ENCODE measurements at places on chromosomes 6 and 20.

DNA sequence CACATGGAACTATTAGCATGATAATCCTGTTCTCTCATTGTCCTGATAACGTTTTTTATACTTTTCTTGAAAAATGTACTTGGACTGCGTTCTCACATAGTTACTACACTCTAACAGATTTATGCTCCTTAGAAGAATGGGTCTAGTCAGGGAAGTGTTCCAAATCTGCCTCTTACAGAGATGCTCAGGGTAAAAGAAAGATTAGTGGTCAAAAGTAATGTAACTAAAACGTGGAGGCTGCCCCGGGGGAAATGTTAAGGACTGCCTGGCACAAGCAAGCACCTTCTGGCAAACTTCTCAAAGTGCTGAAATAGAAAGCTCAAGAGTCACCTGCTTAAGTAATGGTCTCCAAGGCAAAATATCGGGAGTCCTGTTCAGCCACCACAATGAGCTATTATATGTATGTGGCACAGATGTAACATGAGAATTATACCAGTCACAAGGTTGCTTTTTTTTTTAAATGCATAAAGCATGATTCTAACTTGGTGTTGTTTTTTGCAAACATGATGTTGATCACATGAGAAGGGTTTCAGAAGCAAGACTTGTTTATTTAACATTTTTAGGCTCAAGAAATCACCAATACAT lies 244.5 kb upstream of the JARID2 start:
- no peak for DNase-seq

- DNase-seq, result no peak
Observed at GRCh38 chr6:17470202-17470937, 77.0 kb downstream of the CAP2 start.

DNA sequence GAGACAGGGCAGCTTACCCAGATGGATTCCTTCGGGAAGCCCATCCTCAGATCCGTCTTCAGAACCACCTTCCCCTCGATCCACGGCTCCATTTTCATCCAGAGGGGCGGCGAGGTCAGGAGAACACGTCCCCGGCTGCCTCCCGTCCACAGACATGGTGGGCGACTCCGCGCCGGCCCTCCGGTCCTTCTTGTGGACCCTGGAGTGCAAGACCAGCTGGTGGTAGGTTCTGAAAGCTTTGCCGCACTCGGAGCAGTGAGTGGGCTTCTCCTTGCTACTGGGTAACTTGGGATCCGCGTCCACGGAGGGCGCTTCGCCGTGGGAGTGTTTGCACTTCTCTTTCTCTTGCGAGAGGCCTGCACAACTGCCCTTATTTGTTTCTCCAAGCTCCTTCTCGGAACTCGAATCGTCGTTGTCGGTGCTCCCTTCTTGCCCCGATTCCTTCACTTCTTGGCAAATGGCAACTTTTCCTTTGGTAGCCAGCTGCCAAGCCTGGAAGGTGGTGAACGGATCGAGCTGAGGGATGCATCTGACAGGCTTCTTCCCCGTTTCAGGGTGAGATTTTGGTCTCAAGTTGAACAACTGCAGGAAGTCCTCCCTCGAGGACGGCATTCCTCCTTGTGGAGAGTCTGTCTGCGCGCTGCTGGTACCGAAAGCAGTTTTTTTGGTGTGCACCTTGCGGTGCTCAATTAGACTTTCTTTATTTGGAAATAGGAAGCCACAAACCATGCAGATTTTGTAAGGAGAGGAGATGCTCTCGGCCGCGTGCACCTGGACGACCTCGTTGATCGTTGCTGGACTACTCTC lies 12.0 kb downstream of the ZNF217 start:
- DNase-seq, result peak; percentile 12

DNA sequence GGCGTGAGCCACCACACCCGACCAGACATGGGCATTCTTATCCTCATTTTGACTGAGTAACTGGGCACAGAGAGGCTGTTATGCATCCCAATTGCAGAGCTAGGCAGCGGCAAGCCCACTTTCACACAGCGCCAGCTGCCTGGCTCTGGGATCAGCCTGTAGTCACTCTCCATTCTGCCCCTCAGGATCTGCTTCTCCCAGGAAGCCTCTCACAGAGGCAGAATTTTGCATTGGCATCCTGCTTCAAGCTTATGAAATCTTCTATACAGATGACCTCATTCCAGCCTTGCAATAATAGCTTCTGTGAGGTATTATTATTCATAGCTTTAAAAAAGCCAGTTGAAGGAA lies 37.0 kb upstream of the IER3 start:
- no peak for DNase-seq

GRCh38 chr6:8628063-8628462 lies 192.7 kb upstream of the SLC35B3 start:
- DNase-seq, result no peak

GRCh38 chr20:4384961-4385360 lies 336.7 kb upstream of the PRND start:
- no peak for DNase-seq

DNA sequence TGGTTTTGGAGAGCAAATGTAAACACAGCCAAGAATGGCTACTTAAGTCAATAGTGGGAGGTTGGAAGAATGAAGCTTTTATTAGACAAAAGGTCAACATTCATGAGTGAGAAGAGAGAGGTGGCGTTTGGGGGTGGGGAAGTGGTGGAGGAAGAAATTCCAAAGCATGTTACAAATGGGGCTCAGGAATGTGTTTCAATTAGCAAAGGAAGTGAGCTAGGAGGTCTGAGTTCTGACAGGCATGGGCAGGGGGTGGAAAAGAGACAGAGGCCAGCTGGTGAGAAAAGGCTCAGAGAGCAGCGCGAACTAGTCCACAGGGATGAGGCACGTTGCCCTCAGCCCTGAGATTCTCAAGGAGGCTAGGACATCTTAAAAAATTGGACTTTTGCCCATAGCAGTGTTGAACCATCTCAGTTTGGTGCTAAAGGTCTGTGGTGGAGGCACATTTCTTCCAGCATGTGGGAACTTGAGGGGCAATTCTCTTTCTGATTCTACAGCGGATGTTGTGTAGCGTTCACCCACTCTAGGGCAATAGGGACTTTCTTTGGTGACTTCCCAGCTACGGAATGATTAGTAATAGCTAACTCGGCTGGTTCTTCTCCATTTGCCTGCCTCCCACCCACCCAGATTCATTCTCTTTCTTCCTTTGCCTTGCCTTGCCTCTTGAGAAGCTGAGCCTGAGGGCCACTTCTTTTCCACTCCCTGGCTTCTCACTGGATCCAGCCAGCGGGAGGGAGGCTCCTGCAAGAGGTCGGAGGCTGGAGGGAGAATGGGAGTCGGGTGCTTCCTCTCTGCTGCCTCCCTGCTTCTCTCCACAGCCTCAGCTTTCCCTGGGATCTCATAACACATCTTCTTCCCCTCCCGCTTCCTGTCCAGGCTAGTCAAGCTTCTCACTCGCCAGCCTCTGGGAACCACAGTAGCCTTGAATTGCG lies 45.1 kb upstream of the NEDD9 start:
- DNase-seq, result peak; percentile 27

DNA sequence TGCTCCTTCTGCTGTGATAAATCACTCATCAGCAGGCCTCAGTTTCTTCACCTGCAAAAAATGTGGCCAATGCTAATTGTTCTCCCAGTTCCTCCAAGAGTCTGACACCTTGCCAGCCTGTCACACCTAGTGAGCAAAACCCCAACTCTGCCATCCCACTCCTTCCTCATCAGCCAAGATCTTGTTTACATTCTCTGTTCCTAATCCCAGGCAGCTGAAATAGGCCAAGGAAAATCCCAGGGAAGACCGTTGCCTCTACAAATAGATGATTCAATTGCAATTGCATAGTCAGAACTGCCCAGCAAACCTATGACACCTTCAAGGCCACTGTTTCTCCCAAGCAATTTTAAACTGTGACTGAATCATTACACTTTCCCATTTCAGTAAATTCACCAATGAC lies 78.7 kb downstream of the GMDS start:
- no peak for DNase-seq

GRCh38 chr6:1952740-1953360 lies 292.6 kb downstream of the GMDS start:
- DNase-seq, result no peak

DNA sequence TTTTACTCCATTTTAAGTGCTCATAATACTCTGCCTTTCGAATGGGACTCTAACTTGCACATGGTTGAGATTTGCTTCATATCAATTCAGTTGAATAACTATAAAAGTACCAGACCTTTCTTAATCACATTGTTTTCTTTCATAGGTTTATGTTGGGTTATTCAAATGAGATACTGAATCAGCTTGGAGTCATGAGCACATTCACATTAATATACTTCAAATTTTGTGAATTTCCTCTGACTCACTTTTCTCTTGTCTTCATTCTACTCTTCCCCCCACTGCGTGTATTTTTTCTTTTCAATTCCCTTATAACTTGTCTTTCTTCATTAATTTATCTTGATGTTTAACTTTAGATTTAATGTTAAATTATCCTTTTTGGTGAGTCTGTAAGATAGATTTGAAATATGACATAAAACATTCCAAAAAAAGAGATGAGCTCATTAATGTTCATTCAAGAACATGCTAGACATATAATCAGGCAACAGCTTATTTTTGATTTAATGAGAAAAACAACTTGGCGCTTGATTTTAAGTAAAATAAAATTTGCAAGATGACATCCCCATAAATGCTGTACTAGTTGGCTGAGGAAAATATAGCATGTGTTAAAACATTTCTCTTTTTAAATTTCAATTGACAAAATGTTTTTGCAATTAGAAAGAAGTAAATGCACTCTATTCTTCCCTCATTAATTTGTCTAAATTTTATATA lies 736.0 kb downstream of the CD109 start:
- no peak for DNase-seq

GRCh38 chr6:108744996-108745395 lies 103.2 kb upstream of the ARMC2 start:
- no peak for DNase-seq

- no peak for DNase-seq
Observed at GRCh38 chr6:90336388-90336947, 39.8 kb upstream of the BACH2 start.

GRCh38 chr20:22407237-22408193 lies 176.9 kb downstream of the FOXA2 start:
- no peak for DNase-seq

DNA sequence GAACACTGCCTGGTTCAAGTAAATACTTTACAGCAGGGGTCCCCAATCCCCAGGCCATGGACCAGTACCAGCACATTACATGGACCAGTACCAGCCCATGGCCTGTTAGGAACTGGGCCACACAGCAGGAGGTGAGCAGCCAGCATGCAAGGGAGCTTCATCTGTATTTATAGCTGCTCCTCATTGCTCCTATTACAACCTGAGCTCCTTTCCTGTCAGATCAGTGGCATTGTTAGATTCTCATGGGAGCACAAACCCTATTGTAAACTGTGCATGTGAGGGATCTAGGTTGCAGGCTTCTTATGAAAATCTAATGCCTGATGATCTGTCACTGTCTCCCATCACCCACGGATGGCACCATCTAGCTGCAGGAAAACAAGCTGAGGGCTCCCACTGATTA lies 12.0 kb upstream of the RBPJL start:
- no peak for DNase-seq

GRCh38 chr20:47610945-47611250 lies 109.2 kb downstream of the NCOA3 start:
- no peak for DNase-seq

DNA sequence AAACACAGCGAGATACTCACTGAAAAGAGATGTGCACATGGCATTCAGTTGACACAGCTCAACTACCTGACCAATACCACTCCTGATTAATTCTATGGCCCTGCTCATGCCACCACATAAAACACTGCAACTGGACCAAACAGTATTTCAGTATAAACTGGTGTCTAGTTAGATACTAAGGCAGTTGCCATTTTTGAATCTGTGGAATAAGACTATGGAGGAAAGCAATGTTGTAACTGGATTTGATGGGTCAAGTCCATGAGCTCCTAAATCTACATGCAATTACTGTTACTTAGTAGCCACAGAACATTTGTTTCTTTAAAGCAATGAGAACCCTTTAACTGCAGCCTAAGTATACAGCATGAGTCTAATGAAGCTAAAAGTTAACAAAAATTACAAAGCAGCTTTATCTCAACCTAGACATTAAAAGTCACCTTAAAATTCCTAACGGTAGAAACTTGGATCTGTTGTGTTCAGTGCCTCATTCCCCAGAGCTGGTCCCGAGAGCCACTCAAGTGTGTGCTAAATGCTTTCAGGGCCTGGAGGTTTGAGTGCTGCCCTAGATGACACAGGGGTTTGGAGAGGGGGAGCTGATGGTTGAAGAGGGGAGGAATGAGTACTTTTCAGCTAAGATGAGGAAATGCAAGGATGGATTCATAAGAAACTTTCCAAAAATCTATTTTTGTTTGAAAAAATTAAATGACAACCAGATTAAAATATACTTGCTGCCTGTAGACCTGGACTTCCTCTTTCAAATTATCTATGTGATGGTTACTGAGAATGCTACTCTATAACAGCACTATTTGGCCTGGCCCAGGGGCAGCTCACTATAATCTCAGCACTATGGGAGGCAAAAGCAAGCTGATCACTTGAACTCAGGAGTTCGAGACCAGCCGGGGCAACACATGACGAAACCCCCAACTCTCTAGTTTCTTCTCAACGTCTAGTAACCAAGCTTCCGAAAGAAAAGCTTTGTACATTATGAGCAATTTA lies 15.6 kb downstream of the SNX5 start:
- DNase-seq, result no peak

GRCh38 chr6:117352466-117353081 lies 73.2 kb downstream of the ROS1 start:
- no peak for DNase-seq

- no peak for DNase-seq
Observed at GRCh38 chr6:157569543-157569942, 188.6 kb downstream of the ZDHHC14 start.

- no peak for DNase-seq
Observed at GRCh38 chr6:87196275-87196842, 41.0 kb downstream of the ZNF292 start.

DNA sequence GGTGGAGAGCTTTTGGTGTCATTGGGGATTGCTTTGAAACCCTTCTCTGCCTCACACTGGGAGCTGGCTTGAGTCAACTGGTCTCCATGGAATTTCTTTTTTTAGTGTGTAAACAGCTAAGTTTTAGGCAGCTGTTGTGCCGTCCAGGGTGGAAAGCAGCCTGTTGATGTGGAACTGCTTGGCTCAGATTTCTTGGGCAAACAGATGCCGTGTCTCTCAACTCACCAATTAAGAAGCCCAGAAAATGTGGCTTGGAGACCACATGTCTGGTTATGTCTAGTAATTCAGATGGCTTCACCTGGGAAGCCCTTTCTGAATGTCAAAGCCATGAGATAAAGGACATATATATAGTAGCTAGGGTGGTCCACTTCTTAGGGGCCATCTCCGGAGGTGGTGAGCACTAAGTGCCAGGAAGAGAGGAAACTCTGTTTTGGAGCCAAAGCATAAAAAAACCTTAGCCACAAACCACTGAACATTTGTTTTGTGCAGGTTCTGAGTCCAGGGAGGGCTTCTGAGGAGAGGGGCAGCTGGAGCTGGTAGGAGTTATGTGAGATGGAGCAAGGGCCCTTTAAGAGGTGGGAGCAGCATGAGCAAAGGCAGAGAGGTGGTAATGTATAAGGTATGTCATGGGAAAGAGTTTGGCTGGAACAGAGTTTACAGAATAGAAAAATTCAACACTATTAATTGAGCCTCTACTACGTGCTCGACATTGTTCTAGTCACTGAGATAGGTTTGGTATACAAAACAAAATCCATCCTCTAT lies 31.2 kb downstream of the SRSF3 start:
- no peak for DNase-seq

All from activated T-helper 9 cell treated with anti-CD3 and anti-CD28 coated beads, Interleukin-2, amount 50 U/mL, for 16 hours (primary cell).